Kidney epithelial cell (primary cell): ENCODE measurements at places on chromosomes 16 and 17. TPM values are rescaled to one million over a fixed set of nuclear protein-coding genes. Genes with fewer than 3 reads are reported as not detected.

Gene MPP2
- total RNA-seq: 2.7 and 3.0 TPM in 2 replicates

Gene SALL1
- 12.3 and 14.8 TPM in 2 replicates for total RNA-seq

- DNase-seq: no peak
Observed at GRCh38 chr16:78735337-78735736, 635.9 kb downstream of the WWOX start.

DNA sequence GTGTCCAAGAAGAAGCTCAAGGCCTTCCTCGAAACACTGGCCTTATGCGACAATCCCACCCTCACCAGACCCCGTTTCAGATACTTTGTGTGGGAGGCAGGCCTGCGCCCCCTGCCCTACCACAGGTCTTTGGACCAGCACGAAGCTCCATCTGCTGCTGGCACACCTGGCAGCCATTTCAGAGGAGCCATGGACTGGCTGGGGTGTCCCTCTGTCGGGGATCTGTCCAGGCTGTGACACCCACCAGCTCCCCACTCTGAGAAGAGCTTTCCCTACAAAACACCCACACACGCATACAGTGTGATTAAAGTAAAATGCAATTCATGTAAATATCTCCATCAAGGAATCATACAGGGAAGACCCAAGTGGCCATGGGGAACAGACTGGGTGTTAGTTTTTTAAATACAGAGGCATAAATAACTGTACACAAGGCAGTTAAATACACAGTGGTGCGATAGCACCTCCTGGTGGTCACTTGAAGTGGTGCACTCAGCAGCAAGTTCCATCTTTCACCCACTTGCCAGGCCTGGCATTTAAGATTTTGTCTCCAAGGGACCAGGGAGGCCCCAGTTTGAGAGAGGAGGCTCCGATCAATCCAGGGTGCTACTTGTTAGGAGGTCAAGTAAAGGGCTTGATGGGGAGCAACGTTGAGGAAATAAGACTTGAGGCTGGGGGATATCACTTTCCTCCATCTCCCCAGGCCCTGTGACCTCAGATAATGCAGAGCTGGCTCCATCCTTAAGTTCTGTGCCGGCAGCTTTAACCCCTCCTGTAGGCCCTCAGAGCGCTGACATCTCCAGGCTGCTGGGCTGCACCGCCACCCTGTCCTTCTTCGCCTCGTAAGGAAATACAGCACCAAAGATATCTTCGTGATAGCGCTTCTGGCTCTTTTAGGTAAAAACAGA, 43.6 kb downstream of the NOS2 start:
- DNase-seq: no peak

DNA sequence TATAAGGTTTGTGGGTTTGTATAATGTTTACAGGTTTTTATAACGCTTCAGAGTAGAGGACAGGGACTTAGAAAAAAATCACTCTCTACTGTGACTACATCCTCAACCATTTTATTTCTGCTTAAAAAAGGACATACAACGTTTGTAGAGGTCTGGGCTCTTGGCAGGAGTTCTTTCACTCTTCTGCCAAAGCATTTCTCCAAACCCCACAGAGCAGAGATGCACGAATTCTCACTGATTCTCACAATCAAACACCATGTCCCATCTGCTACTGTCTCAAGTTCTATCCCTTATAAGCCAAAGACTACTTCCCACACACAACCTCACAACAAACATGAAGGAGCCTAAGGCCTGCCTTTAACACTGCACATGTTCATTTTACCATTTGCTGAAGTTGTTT, 7.0 kb upstream of the ANKFY1 start:
- DNase-seq: no peak

DNA sequence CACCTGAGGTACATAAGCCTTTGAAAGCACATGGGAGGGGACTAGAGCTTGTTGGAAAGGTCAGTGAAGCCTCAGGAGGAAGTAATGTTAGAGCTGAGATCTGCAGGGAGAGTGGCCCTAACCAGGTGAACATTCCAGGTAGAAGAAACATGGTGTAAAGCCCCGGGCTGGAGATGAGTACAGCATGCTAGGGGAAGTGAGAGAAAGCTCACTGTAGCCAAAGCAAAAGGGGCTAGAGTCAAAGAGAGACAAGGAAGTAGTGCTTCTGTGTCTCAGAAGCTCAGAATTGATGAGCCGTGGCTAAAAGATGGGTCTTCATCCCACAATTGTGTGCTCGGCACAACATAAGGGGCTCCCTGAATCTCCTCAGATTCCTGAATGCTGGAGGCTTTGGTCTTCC, 481.8 kb downstream of the XYLT1 start:
- DNase-seq: no peak

DNA sequence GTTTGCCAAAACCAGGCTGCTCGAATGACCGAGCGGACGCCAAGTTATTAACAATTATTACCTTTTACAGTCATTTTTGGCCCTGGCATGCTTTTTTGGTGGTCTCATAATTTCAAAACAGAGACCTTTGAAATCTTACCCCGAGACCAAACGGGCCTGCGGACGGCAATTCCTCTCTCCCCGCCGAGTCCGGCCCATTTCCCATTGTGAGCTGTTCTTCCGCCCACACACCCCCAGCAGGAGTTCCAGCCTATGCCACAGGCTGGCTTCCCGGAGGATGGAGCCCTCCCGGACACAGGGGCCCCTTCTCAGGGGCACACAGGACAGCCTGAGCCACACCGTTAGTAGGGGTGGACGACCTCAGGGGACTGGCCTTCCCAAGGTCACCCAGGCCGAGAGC, 130.7 kb downstream of the C16orf95 start:
- DNase-seq: no peak

- no peak for DNase-seq
Observed at GRCh38 chr16:85507342-85507741, 105.8 kb upstream of the GSE1 start.

Gene ANKRD40CL
- not detected in 2 replicates for total RNA-seq
